ENCODE measurements at places on chromosomes 4 and X. TPM values are rescaled to one million over a fixed set of nuclear protein-coding genes. Genes with fewer than 3 reads are reported as not detected.

GRCh38 chrX:63283348-63283747 is 67.8 kb downstream of the SPIN4 start:
- DNase-seq = no peak

DNA sequence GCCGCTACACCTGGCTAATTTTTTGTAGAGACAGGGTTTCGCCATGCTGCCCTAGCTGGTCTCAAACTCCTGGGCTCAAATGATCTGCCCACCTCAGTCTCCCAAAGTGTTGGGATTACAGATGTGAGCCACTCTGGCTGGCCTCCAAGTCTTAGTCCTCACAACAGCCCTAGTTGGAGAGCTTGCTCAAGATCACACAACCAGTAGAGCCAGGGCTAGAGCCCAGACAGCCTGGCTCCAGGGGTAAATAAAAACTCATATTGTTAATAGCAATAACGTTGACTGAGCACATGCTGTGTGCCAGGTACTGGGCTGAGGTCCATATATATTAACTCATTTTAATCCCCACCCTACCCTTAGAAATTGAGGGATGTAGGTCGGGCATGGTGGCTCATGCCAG is 7.3 kb upstream of the JAKMIP1 start:
- DNase-seq = no peak

GRCh38 chrX:53287493-53288138 is 6.2 kb upstream of the IQSEC2 start:
- DNase-seq = peak; percentile 71

DNA sequence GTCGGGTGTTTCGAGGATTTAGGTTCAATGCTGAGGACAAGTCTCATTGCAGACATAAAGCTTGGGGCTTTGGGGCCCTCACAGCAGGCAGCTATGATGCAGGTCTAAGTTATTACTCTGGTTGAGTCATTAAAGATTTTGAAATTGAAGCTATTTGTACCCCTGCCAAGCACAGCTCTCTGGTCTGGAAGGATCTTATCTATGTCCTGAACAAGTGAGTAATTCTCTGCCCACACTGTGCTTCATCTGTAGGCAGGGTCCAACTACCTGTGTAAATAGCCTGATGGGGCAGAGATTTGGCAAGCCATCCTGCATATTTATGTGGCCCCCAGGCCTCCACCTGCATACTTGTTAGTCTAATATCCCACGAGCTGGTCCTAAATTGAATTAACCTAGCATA is 41.4 kb upstream of the MAGEA4 start:
- peak; percentile 94 for DNase-seq

- DNase-seq = no peak
Measured at GRCh38 chr4:141464366-141464765, 172.0 kb upstream of the IL15 start.

DNA sequence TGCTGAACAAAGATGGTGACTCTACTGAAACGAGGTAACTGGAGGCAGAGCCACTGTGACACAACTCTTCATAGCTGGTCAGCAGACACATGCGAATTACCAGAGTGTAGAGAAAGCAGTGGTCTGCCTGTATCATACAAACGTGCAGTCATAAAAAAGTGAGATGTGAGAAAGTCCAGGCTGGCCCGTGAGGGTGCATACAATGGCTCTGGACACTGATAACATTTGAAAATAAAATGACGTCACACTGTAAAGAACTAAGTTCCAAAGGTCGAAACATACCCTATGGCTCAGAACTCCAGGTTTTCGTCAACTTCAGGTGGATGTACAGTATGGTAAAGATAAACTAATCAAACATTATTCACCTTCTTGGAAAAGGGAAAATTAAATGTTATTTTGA is 95.7 kb downstream of the SHISA3 start:
- no peak for DNase-seq

DNA sequence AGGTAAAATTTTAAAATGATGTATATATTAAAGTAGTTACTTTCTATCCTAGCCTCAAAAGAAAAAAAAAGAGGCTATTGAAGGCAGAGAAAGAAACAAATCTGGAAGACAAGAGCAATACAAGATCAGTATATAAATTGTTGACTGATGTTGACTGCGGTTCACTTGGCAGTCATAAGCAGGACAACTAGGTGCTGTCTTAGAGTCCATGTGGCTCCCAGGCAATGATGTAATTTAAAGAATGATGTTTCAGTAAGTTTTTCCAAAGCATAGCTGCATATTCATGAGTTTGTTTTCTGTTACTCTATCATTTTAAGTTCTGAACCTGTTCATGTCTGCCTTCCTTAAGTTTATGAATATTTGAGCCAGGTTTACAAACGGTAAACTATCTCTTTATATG is 630.2 kb downstream of the FAT4 start:
- DNase-seq = no peak

TLR2 gene
- polyA plus RNA-seq = 0.17 TPM

UGT2B7 gene
- polyA plus RNA-seq = not detected

RBMXL3 gene
- polyA plus RNA-seq = not detected

CT45A7 gene
- polyA plus RNA-seq = not detected

TIGD2 gene
- polyA plus RNA-seq = 6.1 TPM

XAGE1A gene
- not detected for polyA plus RNA-seq

KCNIP4 gene
- polyA plus RNA-seq = not detected

RNF212 gene
- 1.2 TPM for polyA plus RNA-seq

FHIP1A gene
- polyA plus RNA-seq = 0.07 TPM

BCLAF3 gene
- 2.9 TPM for polyA plus RNA-seq

VCX2 gene
- polyA plus RNA-seq = not detected

KIF4A gene
- 23.0 TPM for polyA plus RNA-seq
